ENCODE measurements at places on chromosomes 5 and 9.

DNA sequence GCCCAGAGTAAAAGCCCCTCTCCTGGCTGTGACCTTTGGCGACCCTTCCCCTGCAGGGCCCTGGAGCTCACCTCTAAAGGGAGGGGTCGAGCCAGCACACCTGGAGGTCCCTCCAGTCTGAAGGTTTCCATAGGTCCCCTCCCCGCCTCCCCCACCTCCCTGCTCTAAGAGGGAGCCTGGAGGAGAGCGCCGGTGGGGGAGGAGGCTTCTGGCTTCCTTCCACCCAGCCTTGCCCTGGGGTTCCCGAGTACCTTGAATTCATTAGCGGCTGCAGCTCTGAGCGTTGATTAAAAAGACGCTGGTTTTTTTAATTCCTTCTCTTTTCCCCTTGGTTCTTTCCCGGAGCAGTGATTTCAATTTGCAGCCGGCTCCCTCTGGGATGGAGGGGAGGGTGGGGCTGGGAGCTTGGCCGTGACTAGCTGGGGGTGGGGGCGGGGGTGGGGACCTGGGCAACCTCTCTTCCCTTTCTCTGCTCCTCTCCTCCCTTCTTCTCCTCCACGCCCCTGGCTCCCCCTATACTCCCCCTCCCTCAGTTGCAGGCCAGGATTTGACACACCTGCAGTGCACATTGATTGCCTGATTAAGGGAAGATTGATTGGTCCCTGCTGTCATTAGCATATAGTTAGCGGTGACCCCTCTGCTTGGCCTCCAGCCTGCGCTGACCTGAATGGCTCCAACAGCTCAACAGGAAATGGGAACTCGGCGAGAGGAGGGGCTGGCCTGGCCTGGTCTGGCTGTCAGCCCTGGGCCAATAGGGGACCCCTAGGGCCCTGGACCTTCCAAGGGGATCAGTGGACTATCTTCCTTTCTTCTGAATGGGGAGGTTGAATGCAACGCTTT is 67.5 kb upstream of the RAPGEF1 start:
- no peak for DNase-seq

DNA sequence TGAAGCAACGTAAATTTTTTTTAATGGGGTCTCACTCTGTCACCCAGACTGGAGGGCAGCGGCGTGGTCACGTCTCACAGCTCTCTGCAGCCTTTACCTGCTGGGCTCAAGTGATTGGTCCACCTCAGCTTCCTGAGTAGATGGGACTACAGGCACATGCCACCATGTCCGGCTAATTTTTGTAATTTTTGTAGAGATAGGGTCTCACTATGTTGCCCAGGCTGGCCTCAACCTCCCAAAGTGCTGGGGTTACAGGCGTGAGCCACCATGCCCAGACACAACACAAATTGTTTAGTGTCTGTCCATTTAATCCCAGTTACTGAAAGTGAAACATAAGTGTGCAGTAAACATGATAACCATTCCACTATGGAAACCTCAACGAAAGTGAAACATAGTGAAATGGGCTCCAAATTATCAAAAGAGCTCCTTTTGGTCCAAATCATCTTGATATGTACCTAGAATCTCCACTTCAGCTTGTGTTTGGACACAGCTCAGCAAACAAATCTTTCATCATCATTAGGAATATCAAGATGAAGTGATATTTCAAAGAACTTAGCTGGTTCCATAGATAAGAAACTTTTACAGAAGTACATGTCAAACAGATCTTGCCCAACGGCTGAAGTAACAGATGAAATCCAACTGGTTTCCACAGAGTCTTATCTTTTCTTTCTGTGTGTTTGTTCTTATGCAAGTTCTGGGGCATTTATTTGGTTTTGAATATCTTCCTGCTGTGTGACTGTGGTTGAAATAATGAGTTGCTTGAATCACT is 41.2 kb upstream of the PLPP1 start:
- DNase-seq: no peak

GRCh38 chr5:77396017-77396416 is 96.1 kb downstream of the WDR41 start:
- DNase-seq: no peak

GRCh38 chr5:159199225-159199624 is 10.1 kb downstream of the RNF145 start:
- DNase-seq: no peak

GRCh38 chr5:56898213-56898612 is 11.2 kb upstream of the SETD9 start:
- DNase-seq: no peak

DNA sequence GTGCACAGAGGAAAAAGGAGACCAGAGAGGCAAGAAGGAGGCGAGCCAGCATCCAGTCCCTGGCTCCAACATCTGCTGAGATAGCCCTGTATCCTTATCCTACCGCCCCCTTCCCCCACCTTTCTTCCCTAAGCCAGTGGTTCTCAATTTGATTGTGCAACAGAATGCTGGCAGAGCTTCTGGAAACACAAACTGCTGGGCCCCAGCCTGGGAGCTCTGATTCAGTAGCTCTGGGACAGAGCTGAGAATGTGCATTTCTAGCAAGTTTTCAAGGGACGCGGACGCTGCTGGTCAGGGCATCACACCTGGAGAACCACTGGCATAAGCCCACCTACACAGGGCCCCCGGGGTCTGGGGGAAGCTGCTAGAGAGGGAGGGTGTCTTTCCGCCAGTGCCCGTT is 21.1 kb downstream of the AK8 start:
- no peak for DNase-seq

DNA sequence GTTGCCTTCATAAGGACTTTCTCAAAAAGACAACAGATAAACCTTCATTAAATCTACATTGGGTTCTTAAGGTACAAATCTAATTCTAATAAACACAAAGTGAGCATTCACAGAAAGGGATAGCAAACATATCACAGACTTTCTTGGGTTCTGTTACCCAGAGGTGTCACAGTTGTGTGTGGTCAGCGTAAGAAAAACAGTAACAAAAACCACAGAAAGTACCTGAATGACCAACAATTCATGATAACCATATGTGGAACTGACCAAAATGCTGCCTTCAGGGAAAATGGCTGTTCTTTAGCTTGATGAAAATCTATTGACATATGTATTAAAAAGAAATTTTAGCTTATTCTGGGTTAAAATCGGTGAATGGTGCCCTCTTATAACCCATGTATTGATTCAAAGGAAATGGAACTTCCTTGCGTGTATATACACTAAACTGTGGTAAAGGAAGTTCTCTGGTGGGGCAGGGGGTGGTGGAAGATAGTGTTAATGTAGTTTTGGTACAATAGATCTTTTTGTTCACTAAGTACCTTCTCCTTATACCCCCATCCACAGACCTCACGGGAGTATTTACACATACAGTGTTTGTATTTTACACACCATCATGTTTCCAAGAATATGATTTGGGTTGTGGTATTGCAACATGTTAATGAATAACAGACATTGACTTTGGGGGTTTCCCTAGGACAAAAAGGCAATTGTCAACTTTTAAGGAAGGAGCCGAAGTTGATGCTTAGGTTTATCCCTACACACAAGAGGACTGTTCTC is 152.5 kb downstream of the APBA1 start:
- DNase-seq: no peak

DNA sequence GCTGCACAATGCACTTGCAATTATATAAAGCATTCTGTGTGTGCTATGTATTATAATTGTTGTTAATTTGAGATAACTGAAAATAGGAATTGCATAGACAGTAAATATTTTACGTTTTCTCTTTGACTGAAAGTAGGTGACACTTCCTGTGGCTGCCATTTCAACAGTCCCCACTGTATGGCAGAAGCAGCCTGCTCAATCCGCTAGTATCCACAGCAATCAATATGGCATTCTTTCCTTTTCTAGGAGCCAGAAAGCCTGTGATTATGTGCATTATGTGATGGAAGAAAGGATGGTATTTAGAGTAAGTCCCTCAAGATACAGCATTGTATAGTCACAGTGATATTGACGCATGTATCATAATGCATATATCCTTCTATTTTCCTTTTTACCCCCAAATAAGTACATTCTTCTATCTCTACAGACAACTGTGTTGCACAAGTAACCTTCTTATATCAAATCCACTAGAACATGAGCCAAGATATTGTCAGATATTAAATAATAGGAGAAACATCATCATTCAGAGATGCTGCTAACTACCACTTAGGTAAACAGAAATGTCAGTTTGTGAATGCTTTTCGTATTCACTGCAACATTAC is 59.7 kb downstream of the CARTPT start:
- no peak for DNase-seq

GRCh38 chr9:133812941-133813748 is 75.0 kb upstream of the SARDH start:
- no peak for DNase-seq

- DNase-seq: no peak
These were observed 18.1 kb downstream of the MAMDC2 start for GRCh38 chr9:70061776-70062175.

- peak; percentile 72 for DNase-seq
These were observed 4.9 kb downstream of the AKNA start for GRCh38 chr9:114382699-114383520.

GRCh38 chr9:95005278-95006143 is 279.0 kb downstream of the AOPEP start:
- no peak for DNase-seq

- DNase-seq: no peak
These were observed 61.0 kb upstream of the RAPGEF1 start for GRCh38 chr9:131800843-131801242.

- no peak for DNase-seq
These were observed 5.2 kb downstream of the DBH start for GRCh38 chr9:133641396-133641655.

DNA sequence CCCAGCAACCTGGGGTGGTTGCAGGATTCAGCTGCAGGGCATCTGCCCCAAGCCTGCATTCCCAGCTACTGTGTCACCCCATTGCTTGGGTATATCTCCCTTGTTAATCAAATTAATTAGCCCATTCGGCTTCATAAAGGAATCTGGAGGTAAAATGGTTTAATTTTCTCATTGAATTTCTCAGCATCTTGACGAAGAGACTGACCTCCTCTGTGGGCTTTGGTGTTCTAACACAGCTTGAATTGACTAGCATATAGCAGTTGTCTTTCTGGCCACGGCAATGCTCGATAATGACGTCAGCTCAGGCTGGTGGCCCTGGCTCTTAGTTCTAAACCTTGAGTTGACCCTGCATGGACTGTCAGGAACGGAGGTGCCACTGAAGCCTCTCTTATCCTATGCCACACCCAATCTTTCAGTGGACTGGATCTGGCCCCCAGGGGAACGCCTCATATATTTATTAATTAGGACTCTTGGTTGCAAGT is 72.4 kb downstream of the MSX2 start:
- no peak for DNase-seq

GRCh38 chr9:78767490-78767889 is 470.6 kb downstream of the PSAT1 start:
- no peak for DNase-seq

GRCh38 chr5:169272731-169273427 is 28.1 kb downstream of the SLIT3 start:
- no peak for DNase-seq

DNA sequence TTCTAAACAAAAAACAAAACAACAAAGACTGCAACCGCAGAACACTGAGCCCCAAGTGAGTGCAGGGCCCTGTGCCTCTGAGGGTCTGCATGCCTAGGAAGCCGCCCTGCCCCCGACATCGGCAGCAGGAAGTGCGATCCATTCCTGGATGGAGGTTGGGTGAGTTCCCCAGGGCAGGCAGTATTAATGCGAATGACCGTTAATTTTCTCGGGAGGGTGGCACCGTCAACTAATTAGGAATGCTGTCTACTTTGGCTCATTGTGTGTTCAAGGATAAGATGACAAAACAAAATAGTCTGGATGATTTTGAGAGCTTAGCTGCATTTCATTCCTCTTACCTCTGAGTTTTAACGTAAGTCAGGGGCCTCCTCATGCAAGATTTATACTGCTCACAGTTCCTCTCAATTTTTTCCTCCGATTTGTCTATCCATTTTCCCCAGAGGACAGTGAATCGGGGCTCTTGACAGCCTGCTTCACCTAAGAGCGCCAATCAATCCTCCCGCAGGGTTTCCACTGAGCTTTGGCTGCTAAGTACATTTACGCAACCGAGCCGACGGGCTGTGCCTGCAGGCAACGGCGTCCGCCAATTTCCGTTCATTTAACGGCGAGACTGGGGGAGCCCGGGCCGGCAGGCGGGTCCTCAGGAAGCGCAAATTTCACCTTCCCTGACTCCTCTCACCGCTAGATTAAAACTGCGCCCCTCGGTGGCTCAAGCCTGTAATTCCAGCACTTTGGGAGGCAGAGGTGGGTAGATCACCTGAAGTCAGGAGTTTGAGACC is 2.9 kb upstream of the NXNL2 start:
- no peak for DNase-seq

DNA sequence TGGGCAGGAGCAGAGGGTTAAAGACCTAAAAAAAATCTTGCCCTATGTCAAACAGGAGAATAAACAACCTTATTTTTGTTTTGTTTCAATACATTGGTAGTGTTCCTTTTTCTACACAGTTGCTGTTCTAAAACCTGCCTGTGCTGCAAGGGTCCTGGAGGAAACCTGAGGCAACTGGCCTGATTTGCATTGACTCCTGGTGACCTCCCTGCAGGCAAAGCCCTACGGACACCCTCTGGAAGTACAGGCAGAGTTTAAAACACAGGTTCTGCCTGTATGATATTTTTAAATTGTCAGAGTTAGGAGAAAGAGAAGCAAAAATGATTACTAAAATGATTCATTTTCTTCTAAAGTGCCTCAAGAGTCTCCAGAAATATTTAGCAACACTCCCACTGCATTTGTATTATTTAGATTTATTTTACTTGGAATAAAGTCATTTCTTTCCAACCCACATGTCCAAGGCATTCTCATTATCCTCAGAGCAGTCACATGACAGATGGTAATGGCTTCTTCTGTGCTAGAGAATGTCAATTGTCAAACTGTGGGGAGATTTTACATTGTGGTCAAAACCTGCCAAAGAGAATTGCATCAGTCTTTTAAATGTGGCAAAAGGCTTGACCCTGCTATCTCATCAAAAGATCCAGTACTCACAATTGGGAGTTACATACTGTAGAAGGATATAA is 559.6 kb downstream of the CETN3 start:
- no peak for DNase-seq

DNA sequence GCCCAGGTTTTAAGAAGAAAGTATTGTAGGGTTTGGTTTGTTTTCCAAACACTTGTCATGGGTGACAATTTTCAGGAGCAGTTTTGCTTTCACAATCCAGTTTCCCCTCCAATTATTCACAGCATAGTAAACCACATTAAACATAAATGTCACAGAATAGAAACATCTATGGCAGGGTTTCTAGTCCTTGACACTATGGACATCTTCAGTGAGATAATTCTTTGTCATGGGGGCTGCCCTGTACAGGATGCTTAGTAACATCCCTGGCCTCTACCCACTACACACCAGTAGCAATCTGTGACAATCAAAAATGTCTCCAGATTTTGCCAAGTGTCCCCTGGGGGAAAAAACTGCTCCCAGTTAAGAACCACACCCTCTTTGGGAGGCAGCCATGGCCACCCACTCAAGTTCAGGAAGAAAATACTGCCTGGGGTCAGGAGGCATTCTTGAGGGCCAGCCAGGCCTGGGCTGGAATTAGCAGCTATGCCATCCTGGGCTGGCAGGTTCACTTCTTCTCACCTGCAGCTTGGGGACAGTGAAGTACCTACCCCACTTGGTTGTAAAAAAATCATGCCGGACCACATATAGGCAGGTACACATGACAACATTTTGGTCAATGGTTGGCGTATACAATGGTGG is 116.3 kb downstream of the HSD17B3 start:
- no peak for DNase-seq

All from stimulated activated CD4-positive, alpha-beta T cell treated with anti-CD3 and anti-CD28 coated beads, Interleukin-4, amount 100 ng/mL, for 4 hours (primary cell).